GM13977 (cell line): ENCODE measurements at places on chromosomes 7 and 10.

DNA sequence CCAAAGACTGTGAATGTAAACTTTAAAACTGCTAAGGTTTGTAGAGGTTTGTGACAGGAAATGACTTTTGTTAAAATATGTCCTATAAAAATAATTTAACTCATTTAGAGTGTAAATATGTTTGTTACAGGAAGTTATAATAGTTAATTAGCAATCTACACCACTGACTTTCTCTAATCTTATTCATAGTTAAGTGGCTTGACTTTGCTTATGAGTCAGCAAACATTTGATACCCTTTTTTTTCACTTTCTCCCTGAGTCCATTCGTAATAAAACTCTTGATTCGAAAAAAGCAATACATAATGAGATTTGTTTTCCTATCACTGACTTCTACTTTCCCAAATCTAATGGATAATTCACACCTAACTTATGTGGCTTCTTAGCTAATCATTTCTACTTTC, 317.7 kb upstream of the SEMA3C start:
- no peak for DNase-seq

DNA sequence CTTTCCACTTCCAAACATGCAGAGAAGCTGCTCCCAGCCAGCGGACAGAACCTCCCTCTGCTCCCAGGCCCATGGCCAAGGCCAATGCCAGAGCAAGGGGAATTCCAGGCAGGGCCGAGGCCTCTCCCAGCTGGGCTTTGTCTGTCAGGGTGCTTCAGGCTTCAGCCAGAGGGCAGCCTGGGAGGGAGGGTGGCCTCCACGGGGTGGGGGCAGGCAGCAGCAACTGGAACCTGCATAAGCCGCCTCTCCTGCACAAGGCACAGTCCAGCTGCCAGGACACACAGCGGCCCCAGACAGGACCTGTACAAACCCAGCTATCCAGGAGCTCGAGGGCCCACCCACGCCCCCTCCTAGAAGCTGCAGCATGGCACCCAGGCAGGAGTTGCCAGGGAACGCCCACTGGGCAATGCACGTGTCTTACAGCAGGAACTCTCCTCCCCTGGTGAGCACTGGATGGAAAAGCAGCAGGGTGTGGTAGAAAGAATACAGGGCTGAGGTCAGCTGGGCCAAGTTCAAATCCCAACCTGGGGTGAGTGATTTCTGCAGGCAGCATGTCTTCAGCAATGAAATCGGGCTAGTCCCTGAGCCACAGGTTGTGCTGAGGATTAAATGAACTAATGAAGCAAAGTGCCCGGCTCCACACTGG, 7.6 kb downstream of the FAM53B start:
- DNase-seq = no peak

GRCh38 chr10:60270426-60270825, 119.2 kb downstream of the ANK3 start:
- no peak for DNase-seq

DNA sequence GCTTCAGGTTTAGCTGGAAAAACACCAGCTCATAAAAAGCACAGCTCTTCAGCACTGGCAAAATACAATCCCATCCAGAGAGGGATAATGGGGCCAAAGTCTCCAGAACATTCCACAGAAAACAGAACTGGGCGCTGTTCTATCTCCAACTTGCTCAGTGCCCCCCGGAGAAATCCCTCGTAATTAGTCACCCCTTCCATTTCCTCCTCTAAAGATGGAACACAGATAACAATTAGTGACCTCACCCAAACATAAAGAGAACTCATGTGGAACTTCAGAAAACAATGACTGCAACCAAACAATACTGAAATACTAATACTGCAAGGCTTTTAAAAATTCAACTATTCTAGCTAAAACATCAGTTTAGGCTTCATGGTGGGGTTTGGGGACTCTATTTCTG, 46.3 kb downstream of the KIAA1549 start:
- DNase-seq = no peak

GRCh38 chr7:11466517-11467105, 365.4 kb downstream of the THSD7A start:
- DNase-seq = no peak

GRCh38 chr7:159118197-159118595, 26.5 kb downstream of the VIPR2 start:
- no peak for DNase-seq
